ENCODE measurements at places on chromosomes 3 and 15.

DNA sequence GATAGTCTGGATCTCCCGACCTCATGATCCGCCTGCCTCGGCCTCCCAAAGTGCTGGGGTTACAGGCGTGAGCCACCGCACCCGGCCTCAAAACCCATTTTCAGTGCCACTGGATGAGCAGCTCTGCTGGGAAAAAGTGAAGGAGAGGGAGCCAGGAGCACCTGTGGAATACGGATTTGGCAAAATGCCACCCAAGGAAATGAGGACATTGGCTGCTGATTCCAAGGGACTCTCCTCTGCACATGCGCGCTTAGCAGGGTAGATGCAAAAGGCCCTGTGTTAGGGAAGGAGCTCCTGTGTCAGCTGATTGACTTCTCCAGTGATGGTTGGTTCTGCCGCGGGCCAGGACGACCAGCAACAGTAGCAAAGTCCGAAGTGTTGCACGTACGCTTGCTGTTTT is 43.4 kb upstream of the IGF1R start:
- no peak for DNase-seq

- DNase-seq: no peak
These were observed 255.9 kb upstream of the CMC1 start for GRCh38 chr3:27985369-27986035.

DNA sequence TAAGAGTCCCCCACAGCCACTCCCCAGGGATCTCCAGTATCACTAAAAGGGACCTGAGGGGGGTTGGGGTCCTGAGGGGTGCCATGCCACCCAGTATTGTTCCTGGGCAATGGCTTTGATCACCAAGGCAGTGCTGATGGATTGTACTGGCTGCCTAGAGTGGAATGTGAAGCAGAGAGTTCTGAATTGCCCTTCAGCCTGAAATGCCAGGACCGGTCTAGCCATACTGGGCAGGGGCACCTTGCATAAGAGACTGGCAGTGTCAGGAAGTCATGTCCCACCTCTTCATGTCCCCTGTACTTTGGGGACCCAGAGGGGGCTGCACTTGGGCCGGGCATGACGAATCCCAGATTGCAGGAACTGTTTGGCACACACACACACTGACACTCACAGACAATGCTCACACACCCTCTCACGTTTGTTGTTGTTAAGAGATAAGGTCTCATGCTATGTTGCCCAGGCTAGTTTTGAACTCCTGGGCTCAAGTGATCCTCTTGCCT is 4.5 kb upstream of the TKT start:
- no peak for DNase-seq

- DNase-seq: no peak
These were observed 50.6 kb upstream of the SLC7A14 start for GRCh38 chr3:170636400-170636973.

GRCh38 chr15:76793162-76793561 is 112.0 kb downstream of the SCAPER start:
- DNase-seq: no peak

GRCh38 chr3:119637679-119638477 is 22.5 kb downstream of the POPDC2 start:
- peak; percentile 16 for DNase-seq

- no peak for DNase-seq
These were observed 53.1 kb upstream of the ULK4 start for GRCh38 chr3:42014921-42015533.

GRCh38 chr15:49644364-49644794 is 23.5 kb downstream of the DTWD1 start:
- DNase-seq: no peak

DNA sequence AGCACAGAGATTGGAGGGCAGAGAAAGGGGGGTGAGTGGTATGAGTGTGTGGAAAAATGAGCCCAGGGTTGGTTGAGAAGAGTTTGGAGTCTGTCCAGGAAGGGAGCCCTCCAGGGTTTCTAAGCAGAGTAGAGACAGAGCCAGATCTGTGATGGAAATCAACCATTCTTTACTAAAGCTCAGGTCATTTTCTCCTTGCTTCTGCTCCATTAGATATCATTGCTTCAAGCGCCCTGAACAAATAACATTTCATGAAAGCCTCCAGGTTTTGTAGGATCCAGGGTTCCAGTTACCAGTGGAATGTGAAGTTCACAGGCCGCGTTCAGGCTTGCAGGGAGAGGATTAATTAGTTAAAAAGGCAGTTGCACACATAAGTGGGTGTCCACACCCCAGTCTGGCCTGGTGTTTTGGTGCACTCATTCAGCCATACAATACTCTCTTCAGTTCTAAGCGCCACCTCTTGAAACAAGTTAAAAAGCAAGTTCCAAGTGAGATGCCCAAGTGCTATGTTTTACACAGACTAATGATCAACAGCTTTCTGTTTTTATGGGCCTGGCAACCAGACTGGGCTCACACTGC is 16.4 kb upstream of the BOC start:
- no peak for DNase-seq

DNA sequence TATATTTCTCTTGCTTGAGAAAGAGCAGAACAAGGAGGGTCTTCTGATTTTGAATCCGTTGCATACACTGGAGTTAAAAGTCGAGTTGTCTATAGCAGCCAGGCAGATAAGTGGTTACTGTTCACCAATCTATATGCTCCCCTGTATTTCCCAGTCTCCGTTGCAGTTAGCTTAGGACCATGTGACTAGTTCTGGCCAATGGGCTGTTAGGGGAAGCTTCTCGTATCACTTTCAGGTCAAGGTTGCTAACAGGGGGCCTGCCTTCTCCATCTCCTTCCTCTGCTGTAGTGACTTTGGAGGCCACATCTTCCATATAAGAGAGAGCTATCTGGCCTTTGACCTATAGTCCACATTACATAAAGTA is 188.5 kb upstream of the KBTBD8 start:
- no peak for DNase-seq

DNA sequence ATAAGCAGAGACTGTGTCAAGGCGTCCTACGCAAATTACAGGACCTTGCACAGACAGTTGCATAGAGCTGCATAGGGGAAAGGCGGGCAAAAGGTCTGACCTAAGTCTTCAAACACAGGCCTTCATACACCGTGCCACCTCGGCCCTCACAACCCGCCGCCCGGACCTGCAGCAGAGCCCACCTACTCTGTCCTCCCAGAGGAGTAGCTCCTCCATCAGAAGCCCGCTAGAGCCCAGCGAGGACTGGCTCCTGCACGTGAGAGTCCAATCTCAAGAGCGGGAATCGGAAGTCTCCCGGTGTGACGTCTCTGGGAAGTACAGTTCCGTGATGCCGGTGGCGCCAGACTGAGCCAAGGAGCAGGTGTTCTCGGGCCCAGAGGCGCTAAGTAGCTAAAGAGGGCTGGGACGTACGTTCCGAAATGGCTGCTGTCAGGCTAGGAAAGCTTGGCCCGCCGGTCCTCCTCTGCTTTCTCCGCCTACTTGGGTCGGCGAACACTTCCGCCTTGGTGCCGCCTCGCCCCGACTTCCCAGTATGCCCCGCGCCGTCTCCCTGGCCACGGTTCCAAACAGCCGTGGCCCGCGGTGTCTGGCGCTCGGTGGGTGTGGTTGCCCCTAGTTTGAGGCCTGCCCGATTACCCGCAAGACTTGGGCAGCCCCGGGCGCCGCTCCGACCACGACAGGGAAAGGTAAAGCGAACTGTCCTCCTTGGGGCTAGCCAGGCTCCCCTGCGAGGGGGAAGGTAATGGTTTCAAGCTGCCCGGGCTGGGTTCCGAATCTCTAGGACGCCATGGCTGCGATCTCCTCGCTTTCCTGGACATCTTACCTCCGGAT is at the start of the genes ASTE1 and NEK11:
Gene ASTE1 (minus strand): TSS at position 505 of the 831 bp plus-strand sequence. CDS start 1,519 bp downstream, outside the sequence.
Gene NEK11 (plus strand): TSS at position 557 of the 831 bp plus-strand sequence. CDS start 2,832 bp downstream, outside the sequence.
- peak; percentile 93 for DNase-seq

DNA sequence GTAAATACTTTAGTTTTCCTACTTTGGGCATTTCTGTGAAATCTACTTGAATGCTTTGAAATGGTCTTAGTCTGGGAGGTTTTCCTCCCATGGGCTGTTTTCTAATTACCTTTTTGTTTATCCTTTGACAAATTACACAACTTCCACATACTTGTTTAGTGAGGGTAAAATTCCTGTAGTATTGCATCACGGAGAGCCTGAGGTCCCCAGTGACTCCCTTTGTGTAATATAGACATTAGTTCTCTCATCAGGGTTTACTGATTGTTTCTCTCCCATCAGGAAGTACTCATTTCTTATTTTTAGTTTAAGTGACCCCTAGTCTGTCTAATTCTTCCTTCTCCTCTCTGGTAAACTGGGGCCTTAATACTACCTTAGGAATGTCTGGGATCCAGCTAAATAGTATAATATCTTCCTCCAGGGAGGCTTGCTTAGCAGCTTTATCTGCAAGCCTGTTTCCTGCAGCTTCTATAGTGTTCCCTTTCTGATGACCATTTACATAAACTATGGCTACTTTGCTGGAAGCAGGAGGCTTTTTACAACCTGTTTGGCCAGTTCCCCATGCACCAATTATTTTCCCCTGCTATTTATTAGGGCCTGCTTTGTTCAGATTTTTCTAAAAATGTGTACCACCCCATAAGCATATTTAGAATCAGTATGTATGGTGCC is 87.2 kb upstream of the XCR1 start:
- no peak for DNase-seq

- no peak for DNase-seq
These were observed 171.7 kb downstream of the FNDC3B start for GRCh38 chr3:172211123-172211522.

- DNase-seq: no peak
These were observed 8.5 kb upstream of the IREB2 start for GRCh38 chr15:78429477-78429876.

GRCh38 chr3:112027142-112027541 is 7.4 kb upstream of the TMPRSS7 start:
- no peak for DNase-seq

DNA sequence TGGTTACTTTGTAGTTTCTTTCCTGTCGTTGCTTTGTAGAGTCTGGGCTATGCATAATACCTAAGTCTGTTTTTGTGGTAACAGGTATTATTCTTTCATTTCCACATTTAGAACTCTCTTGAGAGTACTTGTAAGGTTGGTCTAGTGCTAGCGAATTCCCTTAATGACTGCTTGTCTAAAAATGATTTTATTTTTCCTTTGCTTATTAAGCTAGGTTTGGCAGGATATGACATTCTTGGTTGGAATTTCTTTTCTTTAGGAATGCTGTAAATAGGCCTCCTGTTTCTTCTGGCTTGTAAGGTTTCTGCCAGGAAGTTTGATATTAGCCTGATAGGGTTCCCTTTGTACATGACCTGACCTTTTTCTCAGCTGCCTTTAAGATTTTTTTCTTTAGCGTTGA is 70.1 kb upstream of the SGO1 start:
- DNase-seq: no peak

- DNase-seq: no peak
These were observed 17.8 kb downstream of the SPTBN5 start for GRCh38 chr15:41876007-41876406.

- DNase-seq: no peak
These were observed 158.3 kb downstream of the EFHB start for GRCh38 chr3:19775765-19776164.

GRCh38 chr15:47614360-47615011 is 102.8 kb upstream of the SEMA6D start:
- no peak for DNase-seq

GRCh38 chr3:154364849-154365248 is 40.6 kb upstream of the DHX36 start:
- DNase-seq: no peak

DNA sequence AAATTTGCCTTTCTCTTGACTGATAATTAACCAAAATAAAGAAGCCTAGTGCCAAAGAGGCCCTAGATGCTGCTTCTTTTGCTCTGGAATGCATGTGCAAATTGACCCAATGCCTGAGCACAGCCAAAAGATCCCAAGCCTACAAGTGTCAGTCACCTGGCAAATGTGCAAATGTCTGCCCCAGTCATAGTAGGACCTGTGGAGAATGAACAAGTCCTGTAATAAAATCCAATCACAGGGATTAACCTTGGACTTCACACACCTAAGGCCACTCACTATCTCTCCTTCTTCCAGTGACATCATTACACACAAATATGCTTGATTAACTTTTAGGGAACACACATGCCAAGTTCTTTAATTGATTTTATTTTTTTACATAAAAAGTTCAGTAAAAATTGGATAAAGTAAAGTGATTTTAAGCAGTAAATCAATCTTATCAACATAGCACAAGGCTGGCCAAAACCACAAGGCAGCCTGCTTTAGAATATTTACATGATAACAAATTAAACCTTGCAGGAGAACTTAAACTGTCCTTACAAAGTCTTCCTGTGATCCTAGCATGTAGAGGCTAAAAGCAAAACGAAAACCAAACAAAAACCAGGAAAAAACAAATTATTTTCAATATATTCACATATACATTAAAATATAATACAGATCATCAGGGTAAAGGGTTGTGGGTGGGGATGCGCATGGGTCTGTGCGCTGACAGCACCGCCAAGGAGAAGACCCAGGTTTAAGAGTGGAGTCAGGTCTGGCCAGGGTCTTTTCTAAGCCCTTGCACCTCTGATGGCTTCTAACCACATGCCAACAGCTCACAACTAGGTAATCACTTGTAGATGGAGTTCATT is 36.8 kb downstream of the NBEAL2 start:
- no peak for DNase-seq

- DNase-seq: no peak
These were observed 522.1 kb upstream of the TGFBR2 start for GRCh38 chr3:30084316-30084715.

DNA sequence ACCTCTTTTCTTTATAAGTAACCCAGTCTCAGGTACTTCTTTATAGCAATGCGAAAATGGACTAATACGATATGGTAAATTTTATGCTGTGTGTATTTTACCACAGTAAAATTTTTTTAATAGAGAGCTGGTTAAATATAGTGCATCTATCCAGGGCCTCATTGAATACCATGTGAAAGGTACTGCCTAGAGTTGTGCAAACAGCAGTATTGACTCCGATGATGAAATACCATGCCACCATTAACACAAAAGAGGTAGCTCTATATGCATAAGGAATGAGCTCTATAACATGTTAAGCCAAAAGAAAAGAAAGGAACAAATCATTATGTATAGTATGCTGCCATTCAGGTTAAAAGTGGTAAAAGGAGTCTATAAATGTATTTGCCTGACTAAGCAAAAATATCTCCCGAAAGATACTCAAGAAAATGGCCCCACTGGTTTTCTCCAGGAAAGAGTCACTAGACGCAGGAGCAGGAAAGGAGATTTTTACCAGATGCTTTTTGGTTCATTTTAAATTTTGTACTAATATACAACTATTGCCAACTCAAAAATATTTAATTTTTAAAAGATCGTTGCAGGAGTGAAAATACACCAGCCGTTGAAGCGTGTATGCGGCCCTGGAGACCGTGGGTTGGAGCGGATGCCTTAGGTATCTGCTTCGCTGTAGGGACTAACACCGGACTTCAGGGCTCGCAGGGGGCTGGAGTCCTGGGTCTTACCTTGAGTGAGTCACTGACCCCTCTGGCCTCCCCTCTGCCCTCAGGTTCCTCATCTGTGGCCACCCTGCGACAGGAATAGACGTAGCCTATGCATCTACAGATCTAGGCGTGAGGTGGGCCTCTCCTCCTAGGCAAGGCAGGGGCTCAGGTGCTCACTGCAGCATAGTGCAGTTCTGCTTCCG is 120.1 kb downstream of the CHSY1 start:
- no peak for DNase-seq

DNA sequence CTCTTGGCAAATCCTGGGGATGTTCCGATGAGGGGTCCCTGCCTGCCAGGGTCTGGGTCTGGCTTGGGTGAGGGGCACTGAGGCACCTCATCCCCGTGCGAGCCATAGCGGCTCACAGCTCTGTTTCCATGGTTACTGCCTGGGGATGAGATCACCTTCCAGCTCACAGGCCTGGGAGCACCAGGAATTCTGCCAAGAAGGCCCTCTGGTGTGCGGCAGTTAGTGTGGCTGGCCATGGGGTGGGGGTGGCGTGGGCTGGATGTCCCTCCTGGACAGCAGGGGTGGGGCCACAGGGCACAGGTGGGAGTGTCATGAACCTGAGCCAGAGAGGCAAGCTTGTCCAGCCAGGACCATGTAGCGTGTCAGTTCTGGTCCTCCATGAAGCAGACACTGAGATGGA is 22.1 kb upstream of the PRR23E start:
- no peak for DNase-seq

- DNase-seq: no peak
These were observed 33.2 kb downstream of the ARNT2 start for GRCh38 chr15:80437334-80437891.
